ENCODE measurements at places on chromosomes 1 and 21.

DNA sequence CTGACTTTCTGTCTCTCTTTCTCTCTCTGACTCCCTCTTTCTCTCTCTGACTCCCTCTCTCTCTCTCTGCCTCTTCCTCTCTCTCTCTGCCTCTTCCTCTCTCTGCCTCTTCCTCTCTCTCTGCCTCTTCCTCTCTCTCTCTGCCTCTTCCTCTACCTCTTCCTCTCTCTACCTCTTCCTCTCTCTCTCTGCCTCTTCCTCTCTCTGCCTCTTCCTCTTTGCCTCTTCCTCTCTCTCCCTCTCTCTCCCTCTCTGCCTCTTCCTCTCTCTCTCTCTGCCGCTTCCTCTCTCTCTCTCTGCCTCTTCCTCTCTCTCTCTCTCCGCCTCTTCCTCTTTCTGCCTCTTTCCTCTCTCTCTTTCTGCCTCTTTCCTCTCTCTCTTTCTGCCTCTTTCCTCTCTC lies 18.6 kb upstream of the ANKRD45 start:
- no peak for DNase-seq

DNA sequence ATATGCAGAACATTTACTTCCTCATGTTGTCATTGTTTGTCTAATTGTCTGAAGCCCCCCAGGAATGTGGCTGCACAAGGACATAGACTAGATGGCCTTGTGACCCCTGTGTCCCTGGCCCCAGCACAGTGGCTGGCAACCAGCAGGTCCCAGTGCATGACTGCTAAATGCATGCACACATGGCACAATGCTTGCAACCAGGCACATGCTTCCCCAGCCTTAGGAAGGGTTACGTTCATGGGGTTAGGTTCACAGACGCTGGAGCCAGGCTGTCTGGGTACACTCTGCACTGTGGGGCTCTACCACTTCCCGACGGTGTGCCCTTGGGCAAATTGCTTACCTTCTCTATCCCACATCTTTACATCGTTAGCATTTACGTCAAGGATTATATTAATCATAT lies 21.2 kb upstream of the CLIC6 start:
- DNase-seq, result no peak

DNA sequence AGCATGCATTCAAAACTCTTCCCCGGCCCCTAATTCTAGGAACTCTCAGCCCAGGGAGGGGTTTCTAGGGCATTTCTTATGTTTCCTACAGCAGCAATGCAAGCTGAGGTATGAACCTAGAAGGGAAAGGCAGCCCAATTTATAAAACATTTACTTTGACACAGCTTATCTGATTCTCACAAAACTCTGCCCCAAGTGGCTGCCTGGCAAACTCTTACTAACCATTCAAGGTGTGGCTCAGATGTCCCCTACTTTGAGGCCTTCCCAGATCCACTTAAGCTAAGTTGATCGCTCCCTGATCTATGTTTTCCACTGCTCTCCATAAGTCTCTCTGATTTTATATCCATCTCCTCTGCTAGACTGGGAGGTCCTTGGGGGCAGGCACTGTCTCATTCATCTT lies 35.4 kb downstream of the AK2 start:
- peak; percentile 31 for DNase-seq

- DNase-seq, result no peak
Observed at GRCh38 chr1:158901623-158902022, 29.7 kb upstream of the PYHIN1 start.

DNA sequence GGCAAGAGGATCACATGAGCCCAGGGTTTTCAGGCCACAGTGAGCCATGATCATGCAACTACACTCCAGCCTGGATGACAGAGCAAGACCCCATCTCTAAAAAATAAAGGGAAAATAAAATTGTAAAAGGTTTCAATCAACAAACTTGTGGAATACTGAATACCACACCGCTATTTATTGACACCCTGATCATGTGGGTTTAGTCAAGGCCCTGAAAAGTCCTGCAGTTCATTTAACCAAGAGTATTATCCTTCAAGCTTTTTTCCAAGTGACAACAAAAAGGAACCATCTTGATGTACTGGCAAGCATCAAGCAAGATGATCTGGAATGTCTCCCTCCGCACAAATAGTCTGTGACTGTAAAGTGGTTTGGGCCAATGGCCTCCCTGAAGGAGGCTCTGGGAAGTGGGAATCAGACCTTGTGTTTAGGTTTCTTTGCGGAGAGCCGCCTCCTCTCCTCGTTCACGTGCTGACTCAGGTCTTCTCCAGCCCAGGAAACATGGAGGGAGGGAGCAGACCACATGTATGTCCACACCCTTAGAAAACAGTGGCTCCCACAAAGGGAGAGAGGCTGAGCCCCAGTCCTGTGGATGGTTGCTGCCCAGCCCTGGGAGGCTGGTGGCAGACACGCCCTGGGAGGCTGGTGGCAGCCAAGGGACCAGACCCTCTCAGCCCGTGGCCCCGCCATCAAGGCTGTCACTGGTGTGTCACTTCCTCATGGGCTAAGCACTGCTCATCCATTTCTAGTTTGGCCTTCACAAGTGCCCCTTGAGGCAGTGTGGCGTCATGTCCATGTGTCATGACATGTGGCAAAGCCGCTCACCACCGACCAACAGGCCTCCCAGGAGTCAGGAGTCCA lies 56.7 kb downstream of the RIPK4 start:
- no peak for DNase-seq

GRCh38 chr1:15934211-15935055 lies 41.5 kb downstream of the ZBTB17 start:
- DNase-seq, result no peak

DNA sequence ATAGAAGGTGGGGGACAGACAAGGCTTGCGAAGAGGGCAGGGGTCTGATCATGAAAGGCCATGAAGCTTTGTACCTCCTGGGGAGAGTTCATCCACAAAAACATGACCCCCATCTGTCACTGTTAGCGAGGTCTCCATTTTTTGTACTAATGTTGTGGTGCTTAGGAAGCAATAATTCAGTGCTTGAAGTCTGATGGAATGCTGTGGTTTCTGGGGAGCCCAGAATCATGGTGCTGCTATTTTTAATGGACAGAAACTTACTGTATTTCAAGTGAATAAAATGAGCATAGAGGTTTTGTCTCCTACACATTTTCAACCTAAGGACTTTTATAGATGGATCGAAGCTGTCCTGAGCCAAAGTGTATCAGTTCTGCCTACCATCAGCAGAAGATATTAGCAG lies 28.2 kb upstream of the RGL1 start:
- no peak for DNase-seq

GRCh38 chr1:224387302-224387912 lies 30.7 kb downstream of the CNIH4 start:
- no peak for DNase-seq
